Caudate nucleus (tissue), 63 donors: ENCODE measurements at places on chromosomes 12 and 14.

DNA sequence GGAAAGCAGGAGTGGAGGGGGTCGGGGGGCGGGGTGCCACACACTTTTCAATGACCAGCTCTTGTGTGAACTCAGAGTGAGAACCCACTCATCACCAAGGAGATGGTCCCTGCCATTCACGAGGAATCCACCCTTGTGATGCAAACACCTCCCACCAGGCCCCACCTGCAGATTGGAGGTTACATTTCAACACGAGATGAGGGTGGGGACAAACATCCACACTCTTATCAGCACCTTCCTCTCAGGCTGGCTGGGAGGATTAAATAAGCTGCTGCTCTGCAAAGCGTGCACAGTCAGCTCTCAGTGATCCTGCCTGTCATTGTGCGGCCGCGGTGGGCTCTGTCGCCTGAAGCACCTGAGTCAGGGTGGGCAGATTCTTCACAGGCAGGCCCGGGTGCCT is 39.7 kb downstream of the AACS start:
- DNase-seq: no peak

DNA sequence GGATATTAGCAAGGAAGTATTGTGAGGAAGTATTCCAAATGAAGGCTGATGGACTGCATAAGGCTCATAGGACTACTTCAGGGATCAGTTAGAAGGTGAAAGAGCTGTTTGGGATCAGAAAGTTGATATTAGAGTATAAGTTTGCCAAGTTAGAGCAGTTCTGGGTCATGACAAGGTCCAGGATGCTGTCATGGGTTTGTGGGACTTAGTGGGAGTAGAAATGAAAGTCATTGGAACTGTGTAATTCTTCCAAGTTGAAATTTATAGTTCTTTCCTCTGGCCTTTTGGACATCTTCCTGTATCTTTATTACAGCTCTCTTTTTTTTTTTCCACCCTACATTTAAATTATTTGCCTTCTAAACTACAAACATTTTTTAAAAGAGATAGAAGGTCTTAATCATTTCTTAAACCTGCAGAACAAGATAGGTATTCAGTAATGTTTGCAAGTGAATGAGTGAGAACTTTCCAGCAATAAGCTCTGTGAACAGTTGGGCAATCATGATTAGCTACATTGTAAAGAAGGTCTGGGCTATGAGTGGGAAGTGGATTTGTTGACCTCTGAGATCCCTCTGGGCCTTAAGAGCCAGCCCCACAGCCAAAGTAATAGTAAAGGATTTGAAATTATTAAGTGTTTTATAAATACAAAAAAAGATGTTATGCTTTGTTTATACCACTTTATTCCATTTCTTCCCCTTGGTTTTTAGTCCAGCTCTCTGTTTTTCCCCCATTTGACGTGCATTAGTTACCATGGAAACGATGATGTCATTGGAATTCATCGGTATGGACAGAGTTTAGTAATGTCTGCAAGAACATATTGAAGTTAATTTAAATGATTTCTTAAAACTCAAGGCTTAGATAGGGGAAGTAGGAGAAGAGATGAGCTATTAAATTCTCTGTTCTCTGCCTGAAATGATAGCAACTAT is 247.9 kb upstream of the ARHGAP5 start:
- DNase-seq: no peak

DNA sequence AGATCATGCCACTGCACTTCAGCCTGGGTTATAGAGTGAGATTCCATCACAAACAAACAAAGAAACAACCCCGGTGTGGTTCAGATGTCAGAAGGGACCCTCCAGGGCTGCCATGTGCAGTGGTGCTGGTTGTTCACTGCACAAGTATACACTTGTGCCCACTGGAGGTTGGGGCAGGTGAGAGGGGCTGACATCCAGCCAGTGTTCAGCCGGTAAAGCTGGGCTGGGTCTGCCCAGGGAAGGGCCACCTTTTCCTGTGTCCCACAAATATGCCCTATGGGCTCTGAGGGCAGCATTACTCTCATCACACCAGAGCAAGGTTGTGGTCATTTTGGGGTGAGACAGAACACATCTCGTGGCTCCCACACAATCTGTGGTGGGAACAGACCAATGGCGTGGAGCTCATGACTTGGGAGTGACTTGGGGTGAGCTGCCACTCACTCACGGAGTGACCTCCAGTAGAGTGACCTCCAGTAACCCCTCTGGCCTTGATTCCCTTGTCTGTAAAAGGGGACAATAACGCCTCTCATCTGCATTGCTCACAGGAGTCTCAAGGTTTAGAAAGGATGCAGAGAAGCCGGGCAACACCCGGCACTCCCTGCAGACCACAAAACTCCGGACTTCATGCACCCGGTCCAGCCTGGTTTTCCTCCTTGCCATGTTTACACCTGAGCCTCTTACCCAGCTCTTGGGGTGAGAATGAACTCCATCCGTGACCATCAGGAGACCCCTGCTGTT is 69.0 kb upstream of the VRK1 start:
- DNase-seq: no peak

GRCh38 chr12:56315249-56315621 is 553 bp downstream of the CNPY2 start:
- peak; percentile 55 for DNase-seq

- no peak for DNase-seq
Observed at GRCh38 chr14:41606532-41607303, at the start of gene LRFN5. Gene LRFN5, plus strand, starts transcription at chr14:41606876.

- no peak for DNase-seq
Observed at GRCh38 chr12:75162845-75163244, 46.8 kb downstream of the KCNC2 start.

DNA sequence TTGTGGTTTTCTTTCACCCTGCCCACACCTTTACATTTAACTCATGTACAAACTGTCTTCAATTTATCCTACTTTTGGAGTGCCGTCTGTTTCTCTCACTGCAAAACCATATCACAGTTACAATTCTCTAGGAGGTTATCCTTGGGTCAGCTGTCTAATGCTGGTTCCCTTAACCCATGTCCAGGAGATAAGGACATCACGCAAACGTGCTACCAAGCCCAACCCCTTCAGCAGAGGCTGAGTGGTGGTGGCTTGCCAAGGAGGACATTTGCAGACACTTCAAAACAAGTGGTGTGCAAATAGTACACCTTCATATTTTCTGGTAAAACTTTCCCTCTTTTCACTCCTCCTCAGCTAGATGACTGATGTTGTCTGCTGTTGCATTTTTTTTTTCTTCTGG is 167.9 kb downstream of the PAX9 start:
- no peak for DNase-seq

- DNase-seq: no peak
Observed at GRCh38 chr14:53951243-53951626, 5.4 kb downstream of the BMP4 start.

DNA sequence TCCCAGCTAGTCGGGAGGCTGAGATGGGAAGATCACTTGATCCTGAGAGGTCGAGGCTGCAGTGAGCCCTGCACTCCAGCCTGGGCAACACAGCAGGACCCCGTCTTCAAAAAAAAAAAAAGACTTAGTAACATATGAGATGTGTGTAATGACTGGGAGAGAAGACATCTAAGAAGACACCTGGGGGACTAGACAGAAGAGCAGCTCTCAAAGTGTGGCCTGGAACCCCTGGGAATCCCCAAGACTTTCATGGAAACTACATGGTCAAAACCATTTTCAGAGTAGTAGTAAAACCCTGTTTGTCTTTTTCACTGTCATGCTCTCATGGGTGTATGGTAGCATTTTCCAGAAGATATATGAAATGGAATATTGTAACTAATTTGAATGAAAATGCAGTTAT is 45.3 kb downstream of the R3HDM2 start:
- no peak for DNase-seq

GRCh38 chr12:71782017-71782416 is 27.4 kb downstream of the RAB21 start:
- no peak for DNase-seq

DNA sequence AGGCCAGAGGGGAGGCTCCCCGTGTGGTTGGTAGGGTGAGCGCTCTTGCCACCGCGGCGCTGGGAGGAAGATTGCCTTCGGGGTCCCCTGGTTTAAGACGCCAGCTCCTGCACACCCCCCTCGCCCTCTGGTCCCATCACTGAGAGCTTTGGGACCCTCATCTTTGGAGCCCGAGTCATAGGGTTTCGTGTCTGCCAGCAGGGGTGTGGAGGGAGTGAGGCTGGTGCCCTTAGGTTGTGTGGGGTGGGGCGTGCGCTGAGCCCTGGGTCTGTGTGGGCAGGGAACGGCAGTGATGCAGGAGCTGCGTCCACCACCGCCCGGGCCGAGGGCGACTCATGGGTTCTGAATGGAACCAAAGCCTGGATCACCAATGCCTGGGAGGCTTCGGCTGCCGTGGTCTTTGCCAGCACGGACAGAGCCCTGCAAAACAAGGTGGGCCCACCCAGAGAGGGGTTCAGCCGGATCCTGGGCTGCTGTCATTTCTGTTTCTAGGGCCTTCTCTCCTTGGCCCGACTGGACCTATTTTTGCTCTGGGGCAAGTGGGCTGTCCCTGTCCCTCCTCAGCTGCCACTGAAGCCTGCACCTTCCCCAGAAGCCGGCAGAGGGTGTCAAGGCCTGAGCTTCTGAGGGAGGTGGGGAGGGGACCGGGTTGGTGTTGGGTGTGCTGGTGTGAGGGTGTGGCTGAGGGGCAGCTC is 12.1 kb downstream of the ACADS start:
- no peak for DNase-seq

DNA sequence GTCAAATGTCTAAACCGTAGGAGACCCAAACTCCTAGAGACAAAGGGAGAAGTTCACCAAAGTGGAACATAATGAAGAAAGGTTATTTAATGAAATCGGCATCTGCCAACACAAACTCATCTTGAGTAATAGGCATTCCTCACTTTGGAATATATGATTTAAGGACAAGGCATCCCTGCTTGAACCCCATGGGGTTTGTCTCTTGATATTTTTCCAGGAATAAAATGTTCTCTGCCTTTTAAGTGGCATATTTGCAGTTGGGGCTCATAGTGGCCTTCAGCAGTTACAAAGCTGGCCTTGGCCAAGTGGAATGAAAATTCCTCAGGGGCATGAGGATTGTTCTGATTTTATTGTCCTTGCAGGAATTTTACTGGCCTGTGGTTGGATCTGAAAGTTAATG is 7.1 kb downstream of the POP5 start:
- DNase-seq: no peak

- DNase-seq: no peak
Observed at GRCh38 chr12:78568321-78569020, 296.1 kb upstream of the SYT1 start.

GRCh38 chr14:84421621-84422020 is 1108.3 kb upstream of the FLRT2 start:
- no peak for DNase-seq

DNA sequence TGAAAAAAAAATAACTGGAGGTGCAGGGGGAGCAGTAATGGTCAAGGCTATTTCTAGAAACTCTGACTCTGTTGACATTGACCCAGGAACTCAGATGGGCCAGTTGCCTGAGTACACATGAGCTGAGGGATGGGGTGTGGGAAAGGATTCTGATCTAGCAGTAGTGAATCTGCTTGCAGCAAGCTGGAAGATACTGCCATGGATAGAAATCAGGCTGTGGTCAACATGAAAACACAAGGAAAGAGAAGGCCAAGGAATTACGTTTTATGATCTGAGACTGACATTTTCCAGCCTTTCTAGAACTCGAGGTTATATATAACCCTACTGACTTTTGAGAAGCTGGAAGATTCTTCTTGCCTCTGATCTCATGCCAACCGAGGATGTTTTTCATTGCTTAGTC is 90.0 kb downstream of the ANO6 start:
- no peak for DNase-seq

- DNase-seq: no peak
Observed at GRCh38 chr14:24840204-24840893, 206.4 kb upstream of the GZMB start.

- peak; percentile 79 for DNase-seq
Observed at GRCh38 chr12:13390381-13390861, 193.9 kb downstream of the EMP1 start.

- DNase-seq: peak; percentile 99
Observed at GRCh38 chr12:56359851-56360767, at the start of gene STAT2. Gene STAT2, minus strand, starts transcription at chr12:56360107. Its CDS starts 3,536 bp downstream, at chr12:56356571.

GRCh38 chr12:3587402-3588013 is 96.5 kb downstream of the PRMT8 start:
- DNase-seq: no peak

DNA sequence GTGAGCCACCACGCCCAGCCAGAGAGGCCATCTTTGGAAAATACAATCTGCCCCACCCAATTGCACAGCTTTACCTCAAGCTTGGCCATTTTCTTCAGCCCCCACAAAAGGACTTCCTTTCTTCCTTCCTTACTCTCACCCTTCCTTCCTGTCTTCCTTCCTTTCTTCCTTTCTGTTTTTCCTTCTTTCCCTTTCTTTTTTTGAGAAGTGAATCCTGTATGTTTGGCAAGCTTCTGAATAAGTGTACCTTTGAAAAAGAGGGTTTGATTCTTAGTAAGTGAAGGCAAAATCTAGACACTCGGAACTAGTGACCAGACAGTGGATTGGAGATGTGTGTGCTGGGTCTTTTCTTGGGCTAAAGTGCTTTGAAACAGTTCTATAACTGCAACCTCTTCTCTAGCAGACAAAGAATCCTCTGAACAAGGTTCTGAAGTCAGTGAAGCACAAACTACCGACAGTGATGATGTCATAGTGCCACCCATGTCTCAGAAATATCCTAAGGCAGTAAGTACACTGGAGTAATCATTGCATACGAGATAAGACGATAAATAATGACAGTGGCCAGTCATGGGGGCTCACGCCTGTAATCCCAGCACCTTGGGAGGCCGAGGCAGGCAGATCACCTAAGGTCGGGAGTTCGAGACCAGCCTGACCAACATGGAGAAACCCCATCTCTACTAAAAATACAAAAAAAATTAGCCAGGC is 49.5 kb downstream of the SUPT16H start:
- no peak for DNase-seq

- no peak for DNase-seq
Observed at GRCh38 chr14:23441076-23441475, 5.6 kb upstream of the MYH7 start.

- no peak for DNase-seq
Observed at GRCh38 chr12:49388682-49389386, 21.6 kb downstream of the SPATS2 start.

DNA sequence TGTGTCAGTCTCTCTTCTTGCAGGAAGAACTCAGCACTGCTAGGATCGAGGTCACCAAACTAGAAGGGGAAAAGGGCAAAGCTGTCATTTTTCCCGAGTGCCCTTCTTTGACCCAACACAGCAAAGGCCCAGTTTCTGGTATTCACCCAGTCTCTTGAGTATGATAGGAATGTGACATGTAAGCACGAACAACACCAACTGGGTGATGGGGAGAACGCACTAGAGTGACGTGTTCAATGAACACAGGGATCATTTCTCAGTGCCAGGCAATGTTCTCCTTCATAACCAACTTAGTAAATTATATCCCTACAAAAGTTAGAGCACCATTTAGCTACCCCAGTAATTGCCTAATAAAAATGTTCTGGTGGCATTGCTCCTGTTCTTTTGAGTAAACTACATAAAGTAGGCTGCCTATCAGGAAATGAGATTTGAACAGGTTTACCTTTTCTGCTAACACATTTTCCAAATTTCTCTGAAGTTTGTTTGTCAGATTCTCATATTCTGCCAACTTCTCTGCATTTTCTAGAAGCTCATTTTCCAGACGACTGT is 64.5 kb downstream of the NIN start:
- DNase-seq: no peak

GRCh38 chr12:101945369-101946232 is 68.2 kb downstream of the DRAM1 start:
- DNase-seq: no peak
